ENCODE measurements at places on chromosomes 3 and 15. TPM values are rescaled to one million over a fixed set of nuclear protein-coding genes. Genes with fewer than 3 reads are reported as not detected.

PCLAF gene
- 8.5 TPM for total RNA-seq

RPSA gene
- 742 TPM for total RNA-seq

TGM5 gene
- total RNA-seq = not detected

DNA sequence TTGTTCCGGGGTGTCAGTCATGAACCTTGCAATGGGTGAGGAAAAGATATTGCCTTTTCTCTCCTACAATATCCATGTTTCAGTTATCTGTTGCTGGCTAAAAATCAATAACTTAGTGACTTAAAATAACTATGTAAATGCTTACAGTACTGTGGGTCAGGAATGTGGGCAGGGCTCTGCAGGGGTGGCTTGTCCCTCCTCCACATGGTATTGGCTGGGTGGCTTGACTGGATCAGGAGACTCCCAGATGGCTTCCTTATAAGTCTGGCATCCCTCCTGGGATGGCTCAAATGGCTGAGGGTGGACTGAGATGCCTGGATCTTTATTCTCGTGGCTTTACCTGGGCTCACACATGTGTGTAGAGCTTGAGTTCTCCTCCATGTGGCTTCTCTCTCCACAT, 47.5 kb downstream of the GTPBP8 start:
- no peak for DNase-seq

GRCh38 chr3:133092681-133093080, 54.5 kb downstream of the TMEM108 start:
- no peak for DNase-seq

DNA sequence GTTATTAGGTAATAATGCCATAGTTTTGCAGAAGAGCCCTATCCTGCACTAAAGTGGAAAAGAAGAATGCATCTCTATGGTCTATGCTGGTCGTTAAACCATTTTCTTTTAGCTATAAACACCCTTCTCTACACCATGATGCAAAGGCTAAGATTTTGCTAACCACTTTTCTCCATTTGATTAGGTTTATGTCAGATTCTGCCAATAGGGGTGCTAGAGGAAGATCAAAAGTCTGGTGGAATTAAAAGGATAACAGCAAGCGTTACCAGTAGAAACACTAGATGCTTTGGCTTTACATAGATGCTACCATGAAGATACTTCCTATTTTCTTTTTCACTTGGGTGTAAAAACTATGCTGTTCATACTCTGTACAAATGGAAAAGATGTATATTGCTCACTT, 669.8 kb upstream of the ARPP21 start:
- DNase-seq = no peak

- no peak for DNase-seq
These were observed 72.8 kb downstream of the GABRG3 start for GRCh38 chr15:27043770-27044169.

DNA sequence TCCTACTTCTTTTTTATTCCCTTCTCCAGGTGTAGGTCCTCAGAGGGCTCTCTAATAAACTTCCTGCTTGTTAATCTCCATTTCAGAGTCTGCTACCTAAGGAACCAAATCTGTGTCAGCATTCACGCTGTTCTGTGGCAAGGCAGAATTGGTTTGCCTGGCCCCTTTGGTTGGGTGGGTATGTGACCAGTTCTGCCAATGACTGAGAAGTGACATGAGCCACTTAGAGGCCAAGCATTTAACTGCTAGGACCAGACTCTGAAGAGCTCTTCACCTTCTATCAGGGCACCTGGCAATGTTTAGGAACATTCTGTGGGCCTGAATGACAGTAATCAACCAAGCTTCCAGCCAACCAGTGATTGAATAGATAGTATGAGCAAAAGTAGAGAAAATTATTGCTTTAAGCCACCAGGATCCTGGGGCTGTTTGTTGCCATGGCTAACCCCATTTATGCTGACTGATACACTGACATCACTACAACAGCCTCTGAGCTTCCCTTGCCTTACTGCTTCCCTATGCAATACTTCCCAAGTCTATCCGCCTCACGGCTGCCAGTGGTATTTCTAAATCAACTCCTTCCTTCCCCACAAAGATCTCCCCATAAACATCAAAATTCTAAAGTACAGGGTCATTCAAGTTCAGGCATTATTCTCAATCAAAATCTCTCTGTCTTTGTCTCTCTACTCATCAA, 7.6 kb downstream of the FRMD4B start:
- DNase-seq = no peak
